ENCODE measurements at places on chromosomes 7 and 10.

- no peak for DNase-seq
These were observed 608.6 kb downstream of the DNAJB6 start for GRCh38 chr7:157945401-157945800.

DNA sequence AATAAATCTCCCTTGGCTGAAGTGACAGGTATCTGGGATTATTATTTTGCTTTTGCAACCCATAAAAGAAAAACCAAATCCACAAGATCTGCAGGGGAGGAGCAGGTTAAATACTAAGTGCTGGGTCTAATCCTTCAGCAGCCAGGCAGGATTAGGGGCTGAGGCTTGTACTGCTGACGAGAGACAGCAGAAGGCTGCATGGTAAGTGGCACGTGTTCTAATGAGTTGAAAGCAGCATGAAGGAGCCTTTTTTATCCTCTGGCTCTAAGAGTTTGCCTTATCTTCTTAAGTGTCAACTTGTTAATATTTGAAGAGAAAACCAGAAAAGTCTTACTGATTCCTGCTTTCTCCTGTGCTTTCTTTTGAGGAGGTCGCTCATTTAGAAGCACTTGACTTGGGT is 50.0 kb downstream of the LYZL2 start:
- DNase-seq: no peak

DNA sequence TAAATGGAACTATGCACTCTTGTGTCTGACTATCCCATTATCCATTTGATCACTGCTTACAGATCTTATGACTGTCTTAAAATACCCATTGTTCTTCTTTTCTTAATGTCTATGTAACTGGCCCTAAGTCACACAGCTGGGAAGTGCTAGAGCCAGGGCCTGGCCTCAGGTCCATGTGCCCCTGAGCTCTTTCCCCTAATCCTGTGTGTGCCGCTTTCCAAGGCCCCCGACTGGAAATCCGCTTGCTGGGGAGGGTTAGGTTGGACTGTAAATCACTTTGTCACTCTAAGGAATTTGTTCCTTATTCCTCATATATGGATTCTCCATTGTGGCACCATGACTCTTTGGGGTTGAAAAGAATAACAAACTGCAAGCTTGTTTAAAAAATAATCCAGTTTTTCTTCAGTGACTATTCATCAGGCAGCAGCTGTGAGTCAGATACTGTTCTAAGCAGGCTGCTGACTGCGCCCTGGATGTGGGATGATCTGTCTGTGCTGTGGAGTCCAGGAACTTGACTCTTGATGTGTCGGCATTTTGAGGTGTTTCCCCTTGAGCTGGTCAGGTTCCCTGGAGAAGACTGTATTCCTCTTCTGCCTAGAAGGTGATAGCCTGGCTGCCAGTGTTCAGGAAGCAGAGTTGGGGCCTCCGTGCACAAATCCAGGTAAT is 236.3 kb downstream of the SDK1 start:
- DNase-seq: no peak

GRCh38 chr7:485188-486081 is 34.2 kb downstream of the PDGFA start:
- DNase-seq: no peak

GRCh38 chr7:138460176-138460648 is at the start of gene TRIM24:
Gene TRIM24, plus strand, starts transcription at chr7:138460259. Its CDS starts 290 bp downstream, at chr7:138460549.
- DNase-seq: peak; percentile 80

Data from KG1 (cell line).